ENCODE measurements at places on chromosomes 6 and 20. TPM values are rescaled to one million over a fixed set of nuclear protein-coding genes. Genes with fewer than 3 reads are reported as not detected.

NQO2 gene
- 22.5 TPM for total RNA-seq

ARMC2 gene
- total RNA-seq, result 2.8 TPM

TMEM217 gene
- 2.7 TPM for total RNA-seq

RIPOR2 gene
- total RNA-seq, result 17.6 TPM

DNA sequence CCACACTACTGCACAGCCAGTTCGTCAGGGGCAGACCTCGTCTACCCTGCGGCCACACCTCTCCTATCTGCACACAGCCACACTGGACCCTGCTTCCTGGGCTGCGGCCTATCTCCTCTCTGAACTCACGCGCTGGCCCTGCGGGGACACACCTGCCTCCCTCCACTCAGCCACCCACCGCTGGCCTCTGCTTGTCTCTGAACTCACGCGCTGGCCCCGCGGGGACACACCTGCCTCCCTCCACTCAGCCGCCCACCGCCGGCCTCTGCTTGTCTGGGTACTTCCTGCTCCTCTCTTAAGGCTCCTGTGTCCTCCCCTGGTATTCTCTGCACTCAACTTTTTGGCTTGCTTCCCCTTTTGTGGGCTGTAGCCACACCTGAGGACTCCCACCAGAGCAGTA, 52.3 kb downstream of the HUS1B start:
- H3K27me3 ChIP-seq, result no peaks in the 10 kb centered on the region
- H3K27ac ChIP-seq, result no peak overlapping the region
- no peak for DNase-seq
- H3K36me3 ChIP-seq, result no peaks in the 10 kb centered on the region

GRCh38 chr6:166595061-166595780, 8.7 kb upstream of the RAMACL start:
- H3K36me3 ChIP-seq, result no peaks in the 10 kb centered on the region
- H3K4me1 ChIP-seq, result no peaks in the 10 kb centered on the region
- DNase-seq, result no peak
- no peaks in the 10 kb centered on the region for H3K27me3 ChIP-seq
- peak overlapping the region; percentile 70 for H3K27ac ChIP-seq

DNA sequence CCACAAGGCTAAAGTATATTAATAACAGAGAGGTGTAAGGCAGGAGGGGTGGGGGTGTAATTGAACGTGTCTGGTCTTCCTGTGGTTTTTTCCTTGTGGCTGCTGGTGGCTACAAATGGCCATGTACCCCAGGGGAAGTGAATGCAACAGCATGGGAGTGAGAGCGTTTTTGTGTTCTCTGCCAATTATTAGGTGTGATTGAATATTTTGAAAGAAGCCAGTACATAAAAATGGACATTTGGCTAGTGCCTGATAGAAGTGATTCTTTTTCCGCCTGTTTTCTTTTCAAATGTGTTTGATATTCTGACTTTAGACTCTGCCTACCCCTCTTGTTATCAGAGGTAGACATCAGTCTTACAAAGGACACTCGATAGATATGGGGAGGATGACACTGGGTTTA, 141.3 kb downstream of the PRL start:
- peaks cover 2% of the 10 kb centered on the region for H3K4me1 ChIP-seq
- no peak overlapping the region for H3K27ac ChIP-seq
- DNase-seq, result no peak
- H3K36me3 ChIP-seq, result no peaks in the 10 kb centered on the region
- H3K27me3 ChIP-seq, result no peaks in the 10 kb centered on the region

- no peak overlapping the region for H3K27ac ChIP-seq
- no peak for DNase-seq
- no peaks in the 10 kb centered on the region for H3K4me1 ChIP-seq
Observed at GRCh38 chr6:137588472-137588871, 94.3 kb upstream of the OLIG3 start.

DNA sequence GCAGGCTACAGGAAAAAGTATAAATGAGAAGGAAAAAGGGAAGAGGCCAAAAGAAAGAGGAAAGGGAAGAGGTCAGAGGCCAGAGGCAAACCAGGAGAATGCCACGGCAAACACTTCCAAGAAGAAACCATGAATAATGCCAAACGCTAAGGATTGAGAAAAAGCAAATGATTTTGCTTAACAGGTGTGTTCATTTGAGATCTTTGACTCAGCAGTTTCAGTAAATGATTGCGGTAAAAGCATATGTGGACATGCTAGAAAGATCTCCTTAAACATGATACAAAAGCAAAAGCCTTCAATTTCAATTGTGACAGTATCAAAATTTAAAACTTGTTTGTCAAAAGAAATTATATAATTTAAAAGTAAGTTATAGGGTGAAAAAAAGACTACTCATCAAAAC, 70.6 kb downstream of the UBE3D start:
- no peak for DNase-seq
- H3K4me1 ChIP-seq, result no peaks in the 10 kb centered on the region
- no peaks in the 10 kb centered on the region for H3K27me3 ChIP-seq

DNA sequence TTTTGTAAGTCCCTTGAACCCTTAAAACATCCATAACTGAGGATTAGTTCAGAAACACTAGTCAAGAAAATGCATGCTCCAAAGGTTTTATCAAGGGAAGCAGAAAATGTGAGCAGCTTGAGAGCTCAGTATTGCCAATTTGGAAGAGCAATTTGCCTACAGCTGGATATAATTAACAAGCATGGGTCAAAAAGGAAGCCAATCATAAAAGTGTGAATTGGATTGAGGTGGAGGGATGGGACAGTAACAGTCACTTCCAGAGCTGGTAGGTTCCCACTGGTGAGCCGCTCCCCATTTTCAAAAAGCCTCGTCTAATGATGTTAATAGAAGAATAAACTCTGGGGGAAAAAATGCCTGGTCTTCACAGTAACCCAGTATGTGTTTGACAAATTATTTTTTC, 5.0 kb upstream of the PTPRK start:
- no peak for DNase-seq
- peaks cover 8% of the 10 kb centered on the region for H3K4me1 ChIP-seq
- H3K27me3 ChIP-seq, result no peaks in the 10 kb centered on the region
- no peaks in the 10 kb centered on the region for H3K36me3 ChIP-seq
- H3K27ac ChIP-seq, result no peak overlapping the region
- no peak overlapping the region for H3K4me3 ChIP-seq

- no peak for DNase-seq
- H3K27ac ChIP-seq, result no peak overlapping the region
- H3K4me1 ChIP-seq, result peaks cover 19% of the 10 kb centered on the region
- no peak overlapping the region for H3K4me3 ChIP-seq
- H3K36me3 ChIP-seq, result no peaks in the 10 kb centered on the region
- no peaks in the 10 kb centered on the region for H3K27me3 ChIP-seq
Observed at GRCh38 chr6:4103929-4104328, 25.0 kb upstream of the FAM217A start.

GRCh38 chr6:43433148-43433547, 5.8 kb downstream of the ABCC10 start:
- H3K4me1 ChIP-seq, result peaks cover 40% of the 10 kb centered on the region
- no peak for DNase-seq
- no peak overlapping the region for H3K27ac ChIP-seq
- no peaks in the 10 kb centered on the region for H3K36me3 ChIP-seq
- H3K4me3 ChIP-seq, result no peak overlapping the region
